ENCODE measurements at places on chromosomes 7 and 10.

GRCh38 chr7:1915326-1915725 is 245.2 kb downstream of the ELFN1 start:
- DNase-seq: no peak

- DNase-seq: no peak
Measured at GRCh38 chr7:67542916-67543315, 546.3 kb downstream of the TYW1 start.

GRCh38 chr7:67021260-67021659 is 24.6 kb downstream of the TYW1 start:
- no peak for DNase-seq

DNA sequence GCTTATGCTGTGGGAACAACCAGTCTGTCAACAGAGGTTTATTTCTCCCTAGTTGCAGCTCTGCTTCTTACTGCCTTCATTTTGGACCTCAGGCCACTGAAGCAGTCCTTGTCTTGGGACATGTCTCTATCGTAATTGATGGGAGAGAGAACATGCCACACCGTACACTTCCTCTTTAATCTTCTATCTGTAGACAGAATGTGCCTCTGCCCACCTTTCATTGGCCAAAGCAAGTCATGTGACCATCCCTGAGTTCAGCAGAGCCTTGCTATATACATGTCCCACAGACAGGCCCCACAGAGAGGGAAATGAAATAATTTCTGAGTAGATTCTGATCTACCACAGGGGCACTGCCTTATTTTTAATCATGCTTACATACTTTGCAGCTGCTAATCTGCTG is 98.0 kb downstream of the KCND2 start:
- no peak for DNase-seq

DNA sequence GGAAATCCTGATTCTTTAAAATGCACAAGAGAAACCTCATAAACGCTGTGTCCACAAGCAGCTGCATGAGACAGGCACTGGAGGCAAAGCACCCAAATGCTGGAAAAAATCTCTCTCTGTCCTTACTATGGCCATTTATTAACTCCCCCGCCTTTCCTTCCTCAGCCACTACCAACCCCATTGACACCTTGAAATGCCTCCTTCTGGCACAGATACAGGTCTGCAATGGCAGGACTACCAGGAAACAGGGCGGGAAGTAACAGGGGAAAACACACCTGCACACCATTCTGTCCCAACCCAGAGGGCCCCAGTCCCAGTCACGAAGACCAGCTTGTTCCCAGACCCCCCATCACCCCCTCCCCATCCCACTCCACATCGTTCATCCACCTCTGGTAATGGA is 224.3 kb downstream of the PARD3 start:
- no peak for DNase-seq

- no peak for DNase-seq
Measured at GRCh38 chr10:84156768-84157167, 16.8 kb upstream of the GPR15LG start.

- DNase-seq: no peak
Measured at GRCh38 chr7:101677797-101678479, 48.8 kb upstream of the MYL10 start.

GRCh38 chr10:86688398-86688921 is 20.1 kb downstream of the LDB3 start:
- DNase-seq: peak; percentile 68

DNA sequence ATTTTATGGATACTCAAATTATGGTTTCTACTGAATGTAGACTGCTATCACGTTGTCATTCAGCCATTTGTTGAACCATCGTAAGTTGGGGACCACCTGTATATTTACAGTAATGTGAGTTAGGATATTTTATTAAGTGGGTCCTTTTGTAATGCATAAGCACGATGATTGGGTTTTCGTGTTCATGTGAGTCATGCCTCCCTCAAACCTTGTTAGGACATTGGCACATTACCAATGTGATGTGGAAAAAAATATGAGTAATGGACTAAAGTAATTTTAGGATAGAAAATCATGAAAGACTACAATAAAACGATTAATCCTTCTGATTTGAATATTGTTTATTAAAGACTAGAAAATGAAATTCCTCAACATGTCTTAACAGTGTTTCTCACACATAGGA is 8.7 kb downstream of the SMC3 start:
- DNase-seq: no peak

DNA sequence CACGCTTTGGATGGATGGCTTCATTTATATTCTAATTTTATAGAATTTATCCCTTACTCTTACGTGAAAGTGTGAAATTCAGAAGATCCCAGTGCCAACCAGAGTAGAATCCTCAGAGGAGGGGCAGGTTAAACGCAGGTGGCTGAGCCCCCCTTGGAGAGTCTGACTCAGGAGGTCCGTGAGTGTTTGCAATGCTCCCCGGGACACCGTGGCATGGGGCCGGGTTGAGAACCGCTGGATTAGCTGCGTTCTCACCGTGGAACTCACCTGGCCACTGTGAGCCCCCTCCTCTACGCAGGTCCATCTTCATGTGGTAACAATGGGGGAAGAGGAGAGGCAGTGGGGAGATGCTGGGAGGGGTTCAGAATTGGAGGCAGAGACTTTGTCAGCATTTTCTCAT is 638.0 kb upstream of the MKI67 start:
- DNase-seq: no peak

GRCh38 chr10:3143366-3143765 is 29.2 kb downstream of the PITRM1 start:
- no peak for DNase-seq
